ENCODE measurements at places on chromosomes 12 and 14. TPM values are rescaled to one million over a fixed set of nuclear protein-coding genes. Genes with fewer than 3 reads are reported as not detected.

The TMEM260 gene
- 21.3 TPM for total RNA-seq

The TAS2R42 gene
- not detected for total RNA-seq

The AICDA gene
- 0.96 TPM for total RNA-seq

The CHMP4A gene
- total RNA-seq = 85.0 TPM

The SYNE3 gene
- total RNA-seq = 13.5 TPM

The C3AR1 gene
- 46.2 TPM for total RNA-seq

The DNAJC22 gene
- total RNA-seq = not detected
